Activated naive CD8-positive, alpha-beta T cell treated with anti-CD3 and anti-CD28 coated beads, Interleukin-2, amount 10 ng/mL, durations not matched to agents 7 days and 5 days (primary cell): ENCODE measurements at places on chromosomes 6 and 20. TPM values are rescaled to one million over a fixed set of nuclear protein-coding genes. Genes with fewer than 3 reads are reported as not detected.
A peak's percentile ranks its signal among the peaks of the same experiment; 100 is the strongest.

DNA sequence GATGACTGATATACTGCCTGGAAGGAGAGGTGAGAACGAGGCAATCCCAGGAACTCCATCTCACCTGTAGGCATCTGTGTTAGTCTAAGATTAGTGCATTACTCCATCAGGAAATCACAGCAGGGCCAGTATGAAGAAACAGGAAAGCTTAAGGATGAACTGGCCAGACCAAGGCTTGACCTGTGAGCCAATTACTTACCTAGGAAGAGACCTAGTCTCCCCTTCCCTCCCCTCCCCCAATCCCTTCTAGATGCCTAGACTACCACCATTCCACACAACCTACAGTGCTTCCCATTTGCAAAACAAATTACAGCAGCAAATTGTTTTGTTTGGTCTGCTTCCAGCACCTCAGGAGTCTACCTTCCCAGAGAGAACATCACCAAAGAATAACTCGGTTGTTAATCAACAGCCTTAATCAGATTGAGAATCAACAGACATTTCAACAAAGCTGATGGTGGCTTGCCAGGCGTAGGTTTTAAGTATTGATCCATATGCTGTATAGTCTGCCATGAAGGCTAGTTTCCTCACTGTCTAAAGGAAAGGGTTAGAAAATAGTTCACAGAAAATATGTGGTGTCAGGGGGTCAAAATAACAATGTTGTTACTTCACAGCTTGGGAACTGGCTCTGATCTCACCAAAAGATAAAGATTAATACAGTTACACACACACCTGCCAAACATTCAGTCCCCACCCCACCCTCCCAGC lies 10.1 kb downstream of the PKHD1 start:
- no peaks in the 10 kb centered on the region for H3K4me1 ChIP-seq
- H3K27me3 ChIP-seq, result peaks cover 33% of the 10 kb centered on the region
- no peak overlapping the region for H3K27ac ChIP-seq
- no peak for DNase-seq
- no peaks in the 10 kb centered on the region for H3K36me3 ChIP-seq
- no peak overlapping the region for H3K4me3 ChIP-seq

DNA sequence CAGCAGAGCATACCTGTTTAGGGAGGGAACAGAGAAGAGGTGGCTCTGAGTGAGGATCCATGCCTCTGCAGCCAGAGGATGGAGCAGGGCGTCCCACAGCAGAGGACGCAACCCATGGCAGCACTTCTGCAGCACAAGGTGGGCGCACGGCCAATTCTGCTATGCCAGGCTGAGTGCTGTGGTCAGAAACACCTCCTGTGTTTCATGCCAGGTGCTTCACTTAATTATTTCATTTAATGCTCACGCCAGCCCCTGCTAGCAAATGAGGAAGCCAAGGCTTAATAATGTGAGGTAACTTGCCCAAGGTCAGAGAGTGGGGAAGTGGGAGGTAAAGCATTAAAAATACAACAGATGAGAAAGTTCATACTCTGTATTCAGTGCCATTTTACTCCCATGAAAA lies 68.5 kb upstream of the PTGIS start:
- DNase-seq, result no peak
- H3K27ac ChIP-seq, result no peak overlapping the region
- no peaks in the 10 kb centered on the region for H3K27me3 ChIP-seq
- H3K4me3 ChIP-seq, result no peak overlapping the region

GRCh38 chr20:34663213-34663943 lies 13.5 kb downstream of the PIGU start:
- H3K27me3 ChIP-seq, result no peaks in the 10 kb centered on the region
- H3K4me3 ChIP-seq, result no peak overlapping the region
- no peak overlapping the region for H3K27ac ChIP-seq
- H3K4me1 ChIP-seq, result peaks cover 1% of the 10 kb centered on the region

DNA sequence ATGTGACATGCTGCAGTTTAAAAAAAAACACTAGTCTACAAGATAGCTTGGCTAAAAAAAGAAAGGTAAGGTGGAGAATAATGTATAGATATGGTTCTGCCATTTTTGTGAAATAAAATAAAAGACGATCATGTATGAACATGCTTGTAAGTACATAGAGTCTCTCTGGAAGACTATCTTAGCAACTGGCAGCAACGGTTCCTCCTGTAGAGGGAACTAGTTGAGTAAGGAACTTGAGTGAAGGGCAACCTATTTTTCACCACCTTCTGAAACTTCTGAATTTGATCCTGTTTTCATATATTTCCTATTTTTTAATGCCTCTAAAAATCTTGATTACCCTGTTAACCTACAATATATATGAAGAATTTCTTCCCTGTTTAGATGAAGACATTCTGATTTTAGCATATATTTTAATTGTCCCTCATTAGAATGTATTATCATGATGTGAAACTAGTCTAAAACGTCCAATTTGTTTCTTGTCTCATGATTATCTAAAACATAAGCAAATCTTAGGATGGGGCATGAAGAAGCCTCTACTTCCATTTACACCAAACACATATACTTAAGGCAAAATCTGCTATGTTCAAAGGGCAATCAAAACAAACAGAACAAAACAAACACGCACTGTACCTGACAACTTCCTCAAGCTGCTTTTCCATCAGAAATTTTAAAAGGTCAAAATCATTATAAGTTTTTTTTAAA lies 202.5 kb downstream of the ISM1 start:
- no peak for DNase-seq
- H3K4me1 ChIP-seq, result no peaks in the 10 kb centered on the region
- H3K27me3 ChIP-seq, result no peaks in the 10 kb centered on the region
- H3K4me3 ChIP-seq, result no peak overlapping the region
- no peaks in the 10 kb centered on the region for H3K36me3 ChIP-seq
- no peak overlapping the region for H3K27ac ChIP-seq

DNA sequence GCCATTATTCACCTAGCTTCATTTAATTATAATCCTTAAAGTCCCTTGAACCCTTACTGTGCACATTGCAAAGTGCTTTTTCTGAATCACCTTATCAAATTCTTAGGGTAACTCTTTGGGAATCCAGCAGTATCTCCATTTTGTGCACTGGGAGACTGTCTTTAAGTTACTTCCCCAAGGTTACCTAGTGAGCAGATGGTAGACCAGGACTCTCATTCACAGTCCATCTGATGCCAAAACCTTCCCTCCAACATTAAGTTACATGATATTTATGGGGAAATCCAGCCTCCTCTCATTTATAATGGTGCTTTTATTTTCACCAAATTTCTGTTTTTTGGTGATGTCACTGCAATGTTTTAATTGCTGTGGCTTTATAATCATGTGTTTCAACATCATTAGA lies 75.7 kb downstream of the NCOA7 start:
- no peak overlapping the region for H3K27ac ChIP-seq
- no peak for DNase-seq
- no peaks in the 10 kb centered on the region for H3K4me1 ChIP-seq
- no peaks in the 10 kb centered on the region for H3K27me3 ChIP-seq
- peaks cover 10% of the 10 kb centered on the region for H3K36me3 ChIP-seq

DNA sequence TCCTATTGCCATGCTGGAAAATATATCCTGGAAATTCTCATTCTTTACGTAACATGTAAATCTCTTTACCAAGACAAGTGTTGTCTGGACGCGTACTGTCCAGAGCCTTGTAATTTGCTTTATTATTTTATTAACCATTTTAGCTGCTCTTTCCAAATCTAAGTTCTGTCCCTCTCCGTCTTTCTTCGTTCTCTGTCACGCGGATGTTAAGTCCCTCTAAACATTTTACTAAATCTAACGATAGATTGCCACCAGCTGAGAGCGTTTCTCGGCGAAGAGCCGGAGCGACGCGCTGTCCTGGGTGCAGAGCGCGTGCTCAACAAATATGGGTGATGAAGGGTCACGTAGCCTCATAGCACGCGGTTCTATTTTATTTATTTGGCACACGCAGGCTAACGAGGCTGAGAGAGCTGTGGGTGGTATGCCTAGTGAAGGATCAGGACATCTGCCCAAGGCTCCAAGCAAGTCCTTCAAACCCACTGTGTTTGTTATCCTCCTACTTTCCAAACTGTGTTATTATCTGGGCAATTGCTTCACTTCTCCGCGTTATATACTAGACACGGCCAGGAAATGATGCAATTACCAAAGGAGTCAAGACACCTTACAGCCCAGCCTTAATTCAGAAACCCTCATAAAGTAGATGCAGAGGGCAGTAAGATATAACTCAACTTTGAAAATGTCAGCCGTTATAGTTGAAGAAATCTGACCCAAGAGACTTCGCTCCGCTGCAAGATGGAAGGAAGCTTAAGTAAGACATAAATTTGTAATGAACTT lies 10.0 kb upstream of the NCOA7 start:
- H3K4me3 ChIP-seq, result no peak overlapping the region
- peaks cover 17% of the 10 kb centered on the region for H3K27me3 ChIP-seq
- no peak overlapping the region for H3K27ac ChIP-seq
- peak; percentile 61 for DNase-seq

- no peaks in the 10 kb centered on the region for H3K4me1 ChIP-seq
- no peak overlapping the region for H3K27ac ChIP-seq
- DNase-seq, result no peak
- no peak overlapping the region for H3K4me3 ChIP-seq
- no peaks in the 10 kb centered on the region for H3K27me3 ChIP-seq
Measured at GRCh38 chr6:115078555-115078954, 735.7 kb upstream of the HS3ST5 start.

- no peak overlapping the region for H3K4me3 ChIP-seq
- peaks cover 4% of the 10 kb centered on the region for H3K4me1 ChIP-seq
- no peak overlapping the region for H3K27ac ChIP-seq
- DNase-seq, result no peak
- H3K27me3 ChIP-seq, result no peaks in the 10 kb centered on the region
- H3K36me3 ChIP-seq, result peaks cover 23% of the 10 kb centered on the region
Measured at GRCh38 chr20:36246401-36246800, 10.1 kb downstream of the AAR2 start.

The IMPG1 gene
- not detected for total RNA-seq
